ENCODE measurements at places on chromosomes 5 and 9.

DNA sequence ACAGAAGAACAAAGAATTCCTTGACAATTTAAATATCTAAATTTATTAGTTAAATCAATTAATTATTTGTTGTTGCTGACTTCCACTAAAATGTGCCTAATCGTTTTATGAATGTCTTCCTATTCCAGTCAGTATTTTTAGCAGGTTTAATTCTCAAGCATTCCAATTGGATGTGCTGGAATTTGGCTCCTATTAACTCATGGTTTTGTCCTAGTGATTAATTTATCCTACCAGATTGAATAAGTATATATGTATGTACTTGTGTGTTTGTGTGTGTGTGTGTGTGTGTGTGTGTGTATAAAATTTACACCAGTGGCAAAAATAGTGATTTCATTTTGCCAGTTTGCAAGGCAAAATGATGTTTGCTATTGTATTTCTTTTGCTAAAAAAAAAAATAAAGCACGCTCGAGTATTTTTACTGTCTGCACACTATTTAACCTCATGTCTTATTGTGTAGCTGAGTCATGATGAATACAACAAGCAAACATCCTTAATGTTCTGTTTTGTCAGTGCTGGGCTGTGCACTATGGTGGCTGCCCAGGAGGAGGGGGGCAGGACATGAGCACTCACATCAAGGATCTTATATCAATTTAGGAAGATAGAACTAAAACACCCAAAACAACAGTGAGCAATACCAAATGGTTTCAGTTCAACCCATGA lies 375.5 kb downstream of the PDE4D start:
- DNase-seq: no peak
- no peak overlapping the region for H3K27ac ChIP-seq
- no peaks in the 10 kb centered on the region for H3K36me3 ChIP-seq
- H3K4me3 ChIP-seq: no peak overlapping the region
- no peaks in the 10 kb centered on the region for H3K27me3 ChIP-seq

DNA sequence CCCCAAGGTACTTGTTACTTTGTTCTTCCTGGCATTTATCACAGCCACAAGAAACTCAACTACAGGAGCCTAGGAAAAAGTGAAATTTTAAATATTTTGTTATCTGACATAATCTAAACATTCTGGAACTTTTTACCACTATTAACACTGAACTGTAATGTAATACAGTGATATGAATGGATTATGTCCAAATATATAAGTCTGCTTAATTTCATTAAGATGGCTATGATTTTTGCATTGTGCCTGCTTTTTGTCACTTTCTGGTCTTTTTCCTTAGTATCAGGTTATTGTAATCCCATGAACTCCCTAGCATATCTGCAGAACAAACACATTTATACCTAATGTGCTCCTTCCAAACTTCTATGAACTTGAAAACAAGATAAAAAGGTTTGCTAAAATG lies 35.8 kb downstream of the PJA2 start:
- no peaks in the 10 kb centered on the region for H3K27me3 ChIP-seq
- H3K4me3 ChIP-seq: no peak overlapping the region
- H3K36me3 ChIP-seq: no peaks in the 10 kb centered on the region
- no peak overlapping the region for H3K27ac ChIP-seq
- no peaks in the 10 kb centered on the region for H3K4me1 ChIP-seq
- DNase-seq: no peak

DNA sequence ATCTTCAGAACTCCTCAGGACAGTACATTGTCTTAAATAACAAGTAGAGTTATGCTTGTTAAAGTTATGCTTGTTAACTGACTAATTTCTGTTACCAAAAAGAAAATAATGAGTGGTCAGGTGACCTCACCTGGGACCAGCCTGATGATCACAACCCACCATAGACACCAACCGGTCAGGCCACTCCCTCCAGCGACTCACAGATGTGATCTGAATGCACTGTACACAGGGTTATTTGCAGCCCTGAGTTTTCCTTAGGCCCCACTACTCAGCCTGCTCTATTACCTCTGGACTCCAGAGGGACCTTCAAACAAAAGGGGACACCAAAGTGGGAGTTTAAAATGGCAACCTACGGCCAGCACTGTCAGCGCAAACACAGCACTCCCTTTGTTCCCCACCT lies 55.3 kb downstream of the ARSB start:
- DNase-seq: no peak
- H3K4me3 ChIP-seq: no peak overlapping the region
- H3K27ac ChIP-seq: no peak overlapping the region
- H3K4me1 ChIP-seq: no peaks in the 10 kb centered on the region

- DNase-seq: no peak
- H3K4me1 ChIP-seq: no peaks in the 10 kb centered on the region
- no peak overlapping the region for H3K4me3 ChIP-seq
These were observed 396.1 kb upstream of the CCNG1 start for GRCh38 chr5:163041254-163041653.

- no peak overlapping the region for H3K4me3 ChIP-seq
- no peak overlapping the region for H3K27ac ChIP-seq
- H3K36me3 ChIP-seq: no peaks in the 10 kb centered on the region
- no peaks in the 10 kb centered on the region for H3K4me1 ChIP-seq
- no peak for DNase-seq
- no peaks in the 10 kb centered on the region for H3K27me3 ChIP-seq
These were observed 27.1 kb upstream of the TEX10 start for GRCh38 chr9:100379862-100380261.

Measured in uterus (tissue), 4 donors.